ENCODE measurements at places on chromosomes 13 and 19. TPM values are rescaled to one million over a fixed set of nuclear protein-coding genes. Genes with fewer than 3 reads are reported as not detected.

- DNase-seq: no peak
These were observed 70.9 kb upstream of the WASF3 start for GRCh38 chr13:26486550-26486949.

DNA sequence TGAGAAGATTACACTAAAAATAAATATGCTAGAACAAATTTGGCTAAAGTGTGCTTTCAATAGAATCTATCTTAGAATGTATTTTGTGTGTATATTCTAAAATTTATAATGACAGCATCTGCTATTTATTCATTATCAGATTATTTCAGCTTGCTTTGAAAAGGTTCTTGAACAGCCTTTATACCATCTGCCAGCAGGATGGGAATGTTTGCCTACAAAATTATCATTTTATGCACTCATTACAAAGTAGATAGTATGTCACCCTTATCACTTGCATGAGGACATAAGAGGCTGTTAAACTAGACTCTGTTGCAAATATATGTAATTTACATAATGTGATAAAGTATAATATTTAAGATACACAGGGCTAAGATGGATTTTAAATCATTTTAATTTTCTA lies 1286.9 kb upstream of the PCDH20 start:
- DNase-seq: no peak

GRCh38 chr19:7619671-7620441 lies 9.5 kb downstream of the XAB2 start:
- DNase-seq: no peak

- DNase-seq: no peak
These were observed 767.6 kb upstream of the SLITRK1 start for GRCh38 chr13:84649853-84650252.

Gene MCEMP1
- total RNA-seq: 0.75 TPM

GRCh38 chr19:10687518-10688288 lies 13.5 kb upstream of the QTRT1 start:
- DNase-seq: no peak

Gene CD33
- total RNA-seq: 9.8 TPM

Gene METTL21C
- total RNA-seq: not detected

GRCh38 chr13:20127562-20128458 lies 33.0 kb downstream of the GJA3 start:
- peak; percentile 78 for DNase-seq

GRCh38 chr13:61123538-61124289 lies 291.9 kb downstream of the PCDH20 start:
- no peak for DNase-seq

Gene TMPRSS9
- total RNA-seq: 0.37 TPM

- DNase-seq: peak; percentile 41
These were observed 42.6 kb downstream of the ZNF146 start for GRCh38 chr19:36257520-36257876.

Gene LILRB1
- 20.2 TPM for total RNA-seq

DNA sequence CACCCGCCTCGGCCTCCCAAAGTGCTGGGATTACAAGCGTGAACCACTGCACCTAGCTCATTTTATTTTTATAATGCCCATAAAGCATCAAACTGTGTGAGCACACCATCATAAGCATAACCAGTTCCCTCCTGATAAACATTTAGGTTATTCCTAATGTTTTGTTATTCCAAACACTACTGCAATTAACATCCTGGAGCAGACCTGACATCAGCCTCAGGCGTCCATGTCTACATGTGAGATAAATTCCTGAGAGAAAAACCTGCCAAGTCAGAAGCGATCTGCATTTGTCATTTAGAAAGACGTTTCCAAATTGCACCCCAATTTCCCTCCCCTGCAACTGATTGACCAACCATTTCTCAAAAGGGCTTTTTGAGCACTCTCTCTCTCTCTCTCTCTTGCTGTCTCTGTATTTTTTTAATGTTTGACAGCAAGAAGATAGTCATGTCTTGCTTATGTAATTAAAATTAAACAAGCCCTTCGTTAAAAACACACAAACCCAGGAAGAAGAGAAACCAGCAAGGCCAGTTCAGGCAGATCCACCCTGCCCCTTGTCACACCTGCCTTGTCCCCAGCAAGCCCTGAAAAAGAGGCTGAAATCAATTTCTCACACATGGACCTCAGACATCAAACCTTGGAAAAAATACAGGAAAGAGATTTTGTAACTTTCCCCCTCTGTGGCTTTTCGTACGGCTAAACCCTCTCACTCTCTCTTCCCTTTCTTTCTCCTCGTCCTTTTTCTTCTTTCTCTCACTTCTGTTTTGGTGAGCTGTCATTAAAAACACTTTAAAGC lies 9.9 kb downstream of the LYPD3 start:
- no peak for DNase-seq

- no peak for DNase-seq
These were observed 4.2 kb upstream of the PRODH2 start for GRCh38 chr19:35816846-35817245.

Gene ZNF491
- total RNA-seq: 7.2 TPM

Gene XRCC1
- total RNA-seq: 16.6 TPM

DNA sequence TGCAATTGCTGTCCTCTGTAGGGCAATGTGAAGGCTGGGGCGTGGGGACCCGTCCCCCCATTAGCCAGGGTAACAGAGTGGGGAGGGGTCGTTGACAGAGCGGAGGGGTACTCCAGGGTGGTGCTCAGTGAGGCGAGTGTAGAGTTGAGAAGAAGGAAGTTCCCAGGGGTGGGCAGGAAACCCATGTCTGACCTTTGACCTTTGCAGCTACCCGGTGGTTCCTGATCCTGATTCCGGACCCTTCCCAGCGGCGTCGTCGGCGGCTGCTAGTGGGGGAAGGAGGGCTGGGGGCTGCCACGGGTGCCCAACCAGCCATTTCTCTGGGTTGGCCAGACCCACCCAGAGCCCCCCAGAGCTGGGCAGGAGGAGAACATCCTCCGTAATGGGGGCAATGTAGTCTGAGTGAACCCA lies 2.1 kb upstream of the PLVAP start:
- no peak for DNase-seq

DNA sequence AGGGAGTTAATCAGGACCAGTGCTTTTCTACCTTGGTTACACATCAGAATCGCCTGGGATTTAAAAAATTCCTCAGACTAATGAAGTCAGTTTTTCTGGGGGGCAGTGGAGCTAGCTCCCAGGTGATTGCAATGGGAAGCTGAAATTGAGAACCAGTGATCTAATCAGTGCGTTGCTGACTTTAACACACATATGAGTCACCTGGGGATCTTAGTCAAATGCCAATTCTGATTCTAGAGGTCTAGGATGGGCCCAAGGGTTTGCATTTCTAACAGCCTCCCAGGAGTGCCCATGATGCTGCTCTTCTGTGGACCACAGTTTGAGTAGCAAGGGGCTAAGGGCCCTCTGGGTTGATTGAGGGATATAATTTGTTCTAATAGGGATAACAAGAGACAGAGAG lies 54.5 kb downstream of the KL start:
- DNase-seq: no peak

GRCh38 chr13:69912630-69913029 lies 195.0 kb upstream of the ATXN8OS start:
- no peak for DNase-seq

Gene HIF3A
- 4.4 TPM for total RNA-seq

DNA sequence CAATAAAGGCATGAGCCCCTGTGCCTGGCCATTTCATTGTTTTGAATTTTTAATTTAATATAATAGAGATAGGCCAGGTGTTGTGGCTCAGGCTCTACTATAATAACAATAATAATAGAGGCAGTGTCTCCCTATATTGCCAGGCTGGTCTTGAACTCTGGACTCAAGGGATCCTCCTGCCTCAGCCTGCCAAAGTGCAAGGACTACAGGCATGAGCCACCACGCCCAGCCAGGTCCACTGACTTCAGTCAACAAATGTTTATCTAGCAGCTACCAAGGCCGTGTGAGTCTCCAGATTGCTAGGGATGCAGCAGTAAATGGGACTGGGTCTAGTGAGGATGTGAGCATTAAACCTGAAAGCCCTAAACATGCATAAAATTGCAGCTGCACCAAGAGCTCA lies 13.8 kb upstream of the ILF3 start:
- DNase-seq: no peak

DNA sequence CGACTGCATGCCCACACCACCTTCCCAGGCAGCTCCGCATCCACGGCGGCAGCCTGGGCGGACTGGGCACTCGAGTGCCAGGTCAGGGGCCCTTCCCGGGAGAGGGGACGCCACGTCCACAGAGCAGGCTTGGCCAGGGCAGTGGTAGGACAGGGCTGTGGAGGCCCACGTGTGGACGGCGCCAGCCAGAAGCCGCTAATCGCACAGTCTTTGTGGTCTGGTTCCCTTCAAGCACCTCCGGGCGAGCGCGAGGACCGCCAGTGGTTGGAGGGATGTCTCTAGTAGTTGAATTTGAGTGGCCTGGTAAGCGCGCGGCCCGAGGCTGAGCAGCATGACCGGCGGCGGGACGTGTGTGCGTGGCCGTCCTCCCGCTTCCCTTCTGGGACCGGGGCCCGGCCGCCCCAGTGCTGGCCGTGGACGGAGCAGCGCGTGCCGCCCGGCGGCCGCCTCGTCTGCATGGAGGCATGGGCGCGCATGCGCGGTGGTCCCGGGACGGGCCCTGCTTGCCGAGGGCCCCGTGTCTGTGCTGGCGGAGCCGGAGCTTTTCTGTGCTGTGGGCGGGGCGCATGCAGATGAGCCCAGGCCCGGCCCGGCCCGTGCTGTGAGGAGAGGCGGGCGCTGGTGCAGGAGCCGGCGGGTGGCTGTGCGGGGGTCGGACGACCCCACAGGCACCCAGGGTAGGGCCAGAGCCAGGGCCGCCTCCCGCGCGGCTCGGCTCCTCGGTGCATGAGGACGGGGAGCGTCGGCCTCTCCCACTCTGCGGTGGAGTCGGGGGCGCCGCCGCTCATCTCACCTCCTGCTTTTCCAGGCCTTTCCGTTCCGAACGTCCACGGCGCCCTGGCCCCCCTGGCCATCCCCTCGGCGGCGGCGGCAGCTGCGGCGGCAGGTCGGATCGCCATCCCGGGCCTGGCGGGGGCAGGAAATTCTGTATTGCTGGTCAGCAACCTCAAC lies 8.6 kb downstream of the PTBP1 start:
- no peak for DNase-seq
